ENCODE measurements at places on chromosomes 7 and 10.

DNA sequence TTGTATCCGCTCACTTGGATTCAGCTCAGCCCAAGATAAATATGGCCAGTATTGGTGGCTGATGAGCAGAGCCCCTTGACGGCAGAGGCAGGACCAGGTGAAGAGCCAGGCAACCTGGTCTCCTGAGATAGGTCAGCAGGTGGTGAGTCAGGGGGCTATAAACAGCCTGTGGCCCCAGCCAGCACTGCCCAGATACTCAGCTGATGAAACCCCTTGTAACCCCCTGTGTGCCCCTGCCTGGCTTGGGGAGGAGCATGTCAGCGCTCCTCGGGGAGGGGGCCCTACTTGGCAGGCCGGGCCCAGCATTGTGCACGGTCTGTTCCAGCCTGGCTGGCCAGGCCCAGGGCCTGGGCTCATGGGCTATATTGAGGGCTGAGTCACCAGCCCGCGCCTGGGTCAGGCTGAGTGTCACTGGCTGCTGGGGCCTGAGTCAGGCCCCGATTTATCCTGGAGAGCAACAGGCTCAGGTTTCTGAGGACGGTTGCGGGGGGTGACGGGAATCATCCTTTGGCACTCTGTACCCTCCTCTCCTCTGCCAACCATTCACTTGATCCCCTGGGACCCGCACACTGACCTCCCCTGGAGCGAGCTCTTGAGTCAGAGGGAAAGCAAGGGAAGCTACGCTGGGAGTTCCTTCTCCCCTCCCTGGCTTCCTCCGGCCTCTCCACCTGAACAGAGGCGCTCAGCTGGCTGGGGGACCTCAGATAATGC, 2.8 kb upstream of the FLNC start:
- no peak for DNase-seq

- no peak for DNase-seq
Observed at GRCh38 chr7:155799514-155799913, 12.7 kb downstream of the SHH start.

DNA sequence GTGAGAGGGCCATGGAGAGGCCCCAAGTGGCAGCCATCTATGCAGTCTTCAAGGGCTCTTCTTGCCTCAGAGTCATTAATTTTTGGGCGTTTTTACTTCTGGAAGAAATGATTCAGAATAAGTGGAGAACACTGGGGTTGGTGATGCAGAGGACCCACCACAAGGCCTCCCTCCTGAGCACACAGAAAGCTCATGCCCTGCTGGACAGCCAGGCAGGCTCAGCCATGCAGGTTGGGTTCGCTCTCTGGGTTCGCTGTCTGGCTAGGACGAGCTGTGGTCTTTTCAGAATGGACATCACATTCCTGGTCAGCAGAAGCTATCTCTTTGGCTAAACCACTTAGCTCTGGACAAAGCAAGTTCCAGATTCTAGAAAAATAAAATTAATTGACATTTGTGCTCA, 480.8 kb downstream of the RPS24 start:
- DNase-seq = no peak

DNA sequence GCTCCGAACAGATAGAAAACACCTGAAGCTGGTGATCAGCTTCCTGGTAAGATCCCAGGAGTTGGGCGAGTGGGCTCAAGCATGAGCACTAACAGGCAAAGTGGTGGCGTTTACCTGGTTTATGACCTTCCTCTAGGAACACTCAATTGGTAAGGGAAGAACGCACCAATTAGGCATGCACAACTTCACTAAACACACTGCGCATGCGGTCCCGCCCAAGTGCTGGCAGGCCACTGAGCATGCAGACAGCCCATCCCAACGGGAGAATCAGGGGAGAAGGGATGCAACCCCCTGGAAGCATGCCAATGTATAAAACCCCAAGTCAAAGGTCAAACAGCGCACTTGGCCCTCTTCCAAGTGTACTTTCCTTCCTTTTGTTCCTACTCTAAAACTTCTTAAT, 70.4 kb downstream of the LYZL2 start:
- DNase-seq = no peak

GRCh38 chr7:102432442-102433218, 745 bp upstream of the ORAI2 start:
- no peak for DNase-seq

DNA sequence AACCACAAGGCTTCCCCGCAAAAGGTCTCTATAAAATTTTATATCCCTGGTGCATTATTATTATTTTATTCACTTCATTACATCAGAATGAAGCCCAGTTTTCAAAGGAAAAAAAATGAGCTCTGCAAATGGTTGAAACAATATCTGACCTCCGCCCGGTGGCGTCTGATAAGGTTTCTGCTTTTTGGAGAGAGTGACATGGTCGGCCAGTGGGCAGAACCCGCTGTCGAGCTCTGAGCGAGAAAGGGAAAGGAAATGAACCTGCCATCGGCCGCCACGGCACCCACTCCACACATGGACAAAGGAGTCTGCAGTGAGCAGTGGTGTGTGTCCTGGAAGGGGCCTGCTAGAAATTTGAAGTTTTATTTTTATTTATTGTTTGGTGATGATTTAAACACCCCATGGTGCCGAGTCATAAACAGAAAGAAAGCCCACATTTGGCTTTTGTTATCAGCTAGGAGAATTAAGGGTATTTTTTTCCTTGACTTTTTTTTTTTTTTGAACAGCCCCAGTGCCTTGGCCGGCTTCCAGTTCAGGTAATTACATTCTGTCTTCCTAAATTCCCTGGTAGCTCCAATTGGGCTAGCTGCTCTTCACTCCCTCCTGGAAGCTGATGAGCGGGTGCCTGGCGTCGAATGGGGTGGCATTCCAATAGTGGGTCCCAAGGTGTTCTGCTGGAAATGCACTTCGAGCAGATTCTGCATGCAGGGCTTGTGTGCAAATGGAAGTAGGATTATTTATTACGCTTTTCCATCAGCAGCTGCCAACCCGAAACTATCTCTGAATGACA, 149.4 kb upstream of the MKI67 start:
- peak; percentile 6 for DNase-seq

- DNase-seq = no peak
Observed at GRCh38 chr7:145624618-145625017, 492.0 kb upstream of the CNTNAP2 start.

GRCh38 chr7:158267742-158268435, 319.7 kb downstream of the PTPRN2 start:
- no peak for DNase-seq

DNA sequence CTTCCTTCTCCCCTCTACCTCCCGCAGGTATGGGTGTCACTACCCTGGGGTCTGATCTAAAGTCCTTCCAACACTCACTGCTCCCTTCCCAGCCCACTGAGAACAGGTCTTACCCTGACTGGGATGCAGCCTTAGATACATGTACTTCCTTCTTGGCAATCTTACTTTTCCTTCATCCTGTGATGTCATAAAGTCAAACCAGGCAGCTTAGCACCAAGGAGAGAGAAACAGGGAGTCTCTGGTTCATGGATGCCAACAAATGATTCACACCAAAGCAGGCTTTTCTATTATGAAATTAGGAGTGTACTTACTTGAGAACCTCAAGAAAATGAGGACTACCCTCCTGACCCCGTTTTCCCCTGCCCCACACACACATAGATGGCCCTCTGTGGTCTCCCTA, 111.0 kb upstream of the KMT2E start:
- DNase-seq = no peak

DNA sequence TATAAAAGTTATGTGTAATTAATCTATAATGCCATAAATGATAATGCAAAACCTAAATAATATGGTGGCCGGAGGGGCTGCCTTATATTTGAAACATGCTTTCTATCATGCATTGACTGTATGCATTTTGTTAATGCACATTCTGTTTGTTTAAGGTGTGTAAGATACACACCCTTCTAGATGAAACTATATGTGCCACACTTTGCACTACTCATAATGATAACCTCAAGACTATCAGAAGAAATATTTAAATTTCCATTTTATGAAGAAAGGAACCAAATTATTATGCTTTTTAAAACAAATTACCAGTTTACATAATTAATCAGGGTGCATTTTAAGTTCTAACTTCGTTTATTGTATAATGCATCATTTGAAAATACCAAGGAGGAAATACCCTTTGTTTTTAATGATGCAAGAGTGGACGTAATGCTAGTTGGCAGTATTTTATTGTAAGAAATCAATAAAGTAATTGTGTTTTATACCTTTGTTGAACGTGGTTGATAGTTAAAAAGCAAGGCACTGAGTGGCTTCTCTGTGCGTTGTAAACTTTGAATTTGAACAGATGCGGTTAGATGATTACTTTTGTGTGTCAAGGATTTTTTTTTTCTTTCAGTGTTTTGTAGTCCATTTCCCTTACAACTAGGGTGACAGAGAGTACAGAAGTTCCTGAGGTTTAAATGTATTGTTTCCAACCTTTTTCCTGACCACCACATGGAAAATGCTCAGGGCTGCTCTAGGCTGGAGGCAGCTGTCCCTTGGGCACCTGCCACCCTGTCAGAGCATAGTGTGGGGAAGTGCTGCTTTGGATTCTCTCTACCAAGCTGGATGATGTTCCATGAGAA, 21.6 kb downstream of the NRBF2 start:
- DNase-seq = no peak

- DNase-seq = peak; percentile 58
Observed at GRCh38 chr7:148912758-148913541, 28.9 kb upstream of the EZH2 start.

DNA sequence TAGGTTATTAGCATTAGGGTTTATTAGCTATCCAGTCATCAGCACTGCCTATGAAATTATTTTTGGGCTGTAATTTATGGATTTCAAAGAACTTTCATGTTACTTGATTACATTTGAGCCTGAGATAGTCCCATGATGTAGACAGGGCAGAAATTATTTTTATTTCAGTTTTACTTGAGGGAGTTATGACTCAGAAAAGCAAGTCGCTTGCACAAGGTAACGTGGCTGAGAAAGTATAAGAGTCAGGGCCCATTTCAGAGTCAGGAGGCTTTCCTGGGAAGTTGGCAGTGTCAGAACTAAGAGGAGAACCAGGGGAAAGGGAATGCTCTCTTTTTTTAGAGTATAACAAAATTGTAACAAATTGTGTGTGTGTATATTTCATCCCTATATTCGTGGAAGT, 16.5 kb downstream of the GATA3 start:
- no peak for DNase-seq

- no peak for DNase-seq
Observed at GRCh38 chr7:23294549-23295400, 4.4 kb upstream of the MALSU1 start.

GRCh38 chr10:17785276-17785930, 23.7 kb upstream of the MRC1 start:
- DNase-seq = no peak

DNA sequence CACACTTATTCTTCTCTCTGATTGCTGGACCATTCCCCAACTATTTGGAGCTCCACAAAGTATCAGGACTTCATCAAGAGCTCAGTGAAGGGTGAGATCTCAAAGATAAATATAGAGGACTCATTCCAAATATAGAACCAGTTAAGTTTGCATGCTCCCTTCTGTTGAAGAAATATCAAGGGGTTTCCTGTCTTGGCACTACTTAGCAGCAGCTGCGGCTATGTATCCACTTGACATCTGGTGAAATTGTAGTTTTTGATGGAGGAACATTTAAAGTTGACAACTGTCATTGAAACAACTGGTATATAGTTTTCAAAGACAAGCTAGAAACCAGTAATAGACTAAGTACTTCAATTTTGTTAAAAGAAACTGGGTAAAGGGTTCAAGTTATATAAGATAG, 1.0 kb upstream of the SPAG6 start:
- no peak for DNase-seq

DNA sequence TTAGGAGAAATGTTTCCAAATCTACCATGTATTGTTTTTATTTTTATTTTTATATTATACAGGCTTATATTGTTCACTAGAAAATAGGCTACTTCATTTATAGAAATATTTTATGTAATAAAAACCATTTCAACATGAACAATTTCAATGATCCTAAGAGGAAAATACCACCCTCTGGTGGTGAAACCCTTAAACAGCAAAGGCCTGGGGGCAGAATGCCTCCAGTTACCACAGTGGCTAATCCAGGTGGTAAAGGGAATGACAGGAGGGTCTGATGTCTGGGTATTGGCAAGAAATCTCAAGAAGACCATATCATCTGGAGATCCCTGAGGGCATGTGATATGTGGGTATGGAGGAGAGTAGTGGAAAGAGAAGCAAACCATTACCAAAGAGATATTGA, 19.3 kb downstream of the MACC1 start:
- DNase-seq = no peak

- DNase-seq = no peak
Observed at GRCh38 chr10:14507176-14507575, 176.5 kb upstream of the FRMD4A start.

- no peak for DNase-seq
Observed at GRCh38 chr7:36623247-36623646, 101.0 kb downstream of the AOAH start.

DNA sequence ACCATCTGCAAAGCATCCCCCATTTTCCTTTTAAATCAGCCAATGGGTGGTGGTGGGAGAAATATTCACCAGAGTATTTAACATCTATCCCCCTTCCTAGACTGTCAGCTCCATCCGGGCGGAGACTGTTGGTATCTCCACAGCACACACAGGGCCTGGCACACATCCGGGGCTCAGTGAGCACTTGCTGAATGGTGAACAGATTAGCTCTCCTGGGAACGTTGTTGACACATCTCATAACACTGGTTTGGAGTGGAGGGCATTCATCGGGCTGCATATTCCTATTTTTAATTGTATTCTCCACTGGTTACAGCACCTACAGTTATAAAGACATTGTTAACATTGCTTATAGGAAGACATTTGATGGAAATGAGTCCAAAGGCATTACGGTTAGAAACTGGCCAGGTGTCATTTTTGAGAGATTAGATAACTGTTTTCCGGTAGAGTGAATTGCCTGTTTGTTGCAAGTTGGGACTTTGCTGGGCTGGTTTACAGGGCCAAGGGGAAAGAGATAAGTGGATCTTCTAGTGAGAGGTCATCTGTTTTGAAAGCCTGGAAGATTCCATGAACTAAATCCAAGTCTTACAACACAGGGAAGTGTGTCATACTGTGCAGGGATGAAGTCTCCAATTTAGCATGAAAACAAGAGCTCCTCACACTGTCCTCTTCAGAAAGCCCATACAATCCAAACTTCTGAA, 101.8 kb downstream of the EGFR start:
- DNase-seq = no peak

GRCh38 chr10:94344522-94345122, 18.1 kb downstream of the NOC3L start:
- no peak for DNase-seq

DNA sequence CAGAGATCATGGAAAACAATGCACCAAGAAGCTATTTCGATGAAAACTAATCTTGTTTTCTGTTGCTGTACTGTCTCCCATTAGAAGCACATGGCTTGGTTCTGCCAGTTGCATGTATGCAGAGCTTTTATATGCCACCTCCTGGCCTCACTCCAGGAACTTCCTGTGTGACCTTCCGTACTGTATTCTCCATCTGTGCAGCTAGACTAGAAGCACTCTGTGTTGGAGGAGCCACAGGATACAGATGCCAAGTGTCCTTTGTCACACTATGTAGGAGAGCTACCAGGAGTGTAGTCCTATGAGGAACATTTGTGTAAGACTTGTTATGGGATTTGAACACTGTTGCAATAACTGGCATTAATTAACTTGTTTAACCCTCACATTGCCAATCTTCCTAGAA, 503.5 kb upstream of the TPK1 start:
- DNase-seq = no peak

- DNase-seq = no peak
Observed at GRCh38 chr10:22552888-22553378, 161.4 kb downstream of the PIP4K2A start.

- no peak for DNase-seq
Observed at GRCh38 chr7:36082910-36083309, 70.1 kb upstream of the EEPD1 start.
